ENCODE measurements at places on chromosomes 13 and 19.

- DNase-seq: no peak
Measured at GRCh38 chr13:98279473-98280175, 102.6 kb upstream of the RNF113B start.

DNA sequence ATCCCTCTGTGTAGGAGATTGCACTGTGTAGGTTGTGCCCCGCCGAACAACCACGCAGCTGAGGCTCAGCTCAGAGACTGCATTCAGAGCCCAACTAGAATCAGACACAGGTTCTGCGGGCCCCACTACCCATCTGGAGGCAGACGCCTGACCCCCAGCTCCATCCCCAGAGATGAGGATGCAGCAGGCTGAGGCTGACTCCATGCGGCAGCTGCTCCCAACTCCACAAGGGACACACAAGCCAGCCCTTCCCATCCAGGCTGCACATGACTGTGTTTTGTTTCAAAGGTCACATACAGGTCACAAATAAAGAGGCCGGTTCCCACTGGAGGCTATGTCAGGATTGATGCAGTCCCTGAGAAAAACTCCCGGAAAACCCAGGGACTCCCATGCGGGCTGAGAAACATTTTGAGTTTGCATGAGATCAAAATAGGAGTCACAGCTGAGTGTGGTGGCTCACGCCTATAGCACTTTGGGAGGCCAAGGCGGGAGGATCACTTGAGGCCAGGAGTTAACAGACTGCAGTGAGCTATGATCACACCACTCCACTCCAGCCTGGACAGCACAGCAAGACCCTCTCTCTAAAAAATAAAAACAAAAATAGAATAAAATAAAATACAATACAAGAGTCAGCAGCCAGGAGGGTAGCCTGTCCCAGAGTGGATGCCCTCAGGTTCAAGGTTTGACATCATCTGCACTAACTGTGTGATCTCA lies 14.0 kb downstream of the ELL start:
- DNase-seq: no peak

- DNase-seq: no peak
Measured at GRCh38 chr13:91181892-91182291, 165.6 kb upstream of the MIR17HG start.

GRCh38 chr13:107497661-107498060 lies 717.7 kb downstream of the LIG4 start:
- no peak for DNase-seq

- DNase-seq: no peak
Measured at GRCh38 chr13:48737689-48738088, 84.0 kb downstream of the CYSLTR2 start.
